ENCODE measurements at places on chromosomes 13 and 19.

DNA sequence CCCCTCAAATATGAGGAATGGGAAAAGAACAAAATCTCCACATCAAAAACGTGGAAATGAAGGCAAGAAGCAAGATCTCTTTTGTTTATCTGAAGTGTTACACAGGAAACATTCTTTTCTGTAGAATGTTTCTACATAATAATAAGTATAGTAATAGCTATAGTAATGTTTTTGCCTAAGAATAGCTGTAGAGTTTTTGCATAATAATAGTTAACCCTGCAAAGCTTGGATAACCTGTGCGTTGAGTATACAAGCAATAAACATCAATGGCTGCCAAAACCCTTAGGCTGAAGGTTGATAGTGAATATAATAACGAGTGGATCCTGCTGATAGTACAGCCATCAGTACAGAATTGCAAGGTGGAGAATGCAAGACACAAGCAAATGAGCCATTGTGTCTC, 11.1 kb upstream of the LILRA5 start:
- DNase-seq = no peak

DNA sequence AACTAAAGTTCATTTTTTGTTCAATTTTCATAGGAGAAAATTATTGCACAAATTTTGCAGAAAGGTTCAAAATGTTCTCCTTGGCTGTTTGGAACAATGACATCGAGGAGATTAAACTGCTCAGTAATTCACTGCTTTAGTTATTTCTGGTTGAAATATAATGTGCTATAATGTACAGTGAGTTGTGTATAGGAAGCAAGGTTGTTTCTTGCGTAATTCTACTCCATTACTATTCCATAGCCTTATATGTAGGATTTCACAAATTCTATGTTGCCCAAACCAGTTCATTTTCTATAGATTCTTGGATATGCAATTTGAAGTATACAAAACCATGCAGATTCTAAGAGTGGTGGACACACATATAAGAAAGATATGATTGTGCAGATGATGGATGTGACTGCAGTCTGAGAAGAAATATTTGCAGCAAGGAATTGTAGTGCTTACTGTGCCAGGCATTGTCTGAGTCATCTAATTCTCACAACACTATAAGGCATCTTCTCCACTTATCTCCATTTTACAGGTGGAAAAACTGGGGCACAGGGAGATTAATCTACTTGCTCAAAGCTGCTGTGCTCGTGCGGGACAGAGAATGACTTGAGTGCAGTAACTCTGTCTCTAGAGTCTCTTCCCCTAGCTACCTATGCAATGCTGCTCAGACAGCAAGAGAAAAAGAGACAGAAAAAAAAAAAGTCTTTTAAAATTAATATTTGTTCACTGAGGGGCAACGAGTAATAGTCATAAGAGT, 515.5 kb downstream of the MYO16 start:
- DNase-seq = no peak

DNA sequence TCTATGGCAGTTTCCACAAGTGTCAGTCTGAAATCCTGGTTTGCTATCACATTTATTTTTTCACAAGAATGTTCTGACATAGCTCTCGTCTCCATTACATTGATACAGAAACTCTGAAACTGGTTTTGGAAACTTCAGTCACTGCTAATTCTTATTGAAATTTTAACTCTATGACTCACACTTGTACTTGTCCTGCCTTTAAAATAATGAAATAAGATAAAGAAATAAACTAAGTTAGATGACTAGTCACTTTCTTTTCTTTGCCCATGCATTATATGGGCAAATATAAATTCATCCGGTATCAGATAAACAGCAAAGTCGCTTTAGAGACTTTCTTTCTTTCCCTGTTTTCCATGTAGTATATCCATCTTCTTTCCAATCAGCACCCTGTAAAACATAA, 257.5 kb downstream of the PCDH9 start:
- no peak for DNase-seq

DNA sequence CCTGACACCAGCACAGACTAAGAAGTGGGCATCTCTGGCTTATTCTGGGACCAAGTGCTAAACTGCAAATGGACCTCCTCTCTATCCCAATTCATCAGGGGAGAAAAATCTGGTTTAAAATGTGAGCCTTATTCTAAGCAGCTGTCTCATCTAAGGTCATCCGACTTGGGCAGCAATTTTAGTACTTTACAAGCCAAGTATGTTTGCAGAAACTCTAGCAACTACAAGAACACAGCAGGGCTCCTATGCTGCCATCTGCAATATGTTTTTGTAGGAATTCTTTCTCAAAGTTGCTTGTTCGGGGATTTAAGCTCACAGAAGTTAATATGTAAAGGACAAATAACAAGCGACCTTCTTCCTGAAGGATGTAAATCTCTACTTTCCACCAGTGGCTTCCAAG, 113.1 kb downstream of the FOXO1 start:
- no peak for DNase-seq

DNA sequence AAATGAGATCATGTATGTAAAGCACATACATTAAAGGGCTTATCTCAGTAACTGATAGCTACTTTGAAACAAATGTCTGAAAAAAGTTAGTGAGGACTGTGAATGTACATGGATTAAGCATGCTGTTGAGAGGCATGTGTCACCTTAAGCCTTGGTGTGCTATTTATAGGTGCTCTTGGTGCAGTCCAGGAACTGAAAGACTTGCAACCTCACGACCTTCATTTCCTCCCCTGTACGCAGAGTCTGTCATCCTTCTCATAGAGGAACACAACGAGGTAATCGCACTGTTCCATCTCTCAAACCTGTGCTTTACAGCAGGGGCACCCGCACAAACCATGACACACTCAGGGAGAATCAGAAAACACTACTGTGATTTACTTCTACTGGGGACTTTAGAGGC, 65.6 kb downstream of the UFM1 start:
- peak; percentile 33 for DNase-seq

DNA sequence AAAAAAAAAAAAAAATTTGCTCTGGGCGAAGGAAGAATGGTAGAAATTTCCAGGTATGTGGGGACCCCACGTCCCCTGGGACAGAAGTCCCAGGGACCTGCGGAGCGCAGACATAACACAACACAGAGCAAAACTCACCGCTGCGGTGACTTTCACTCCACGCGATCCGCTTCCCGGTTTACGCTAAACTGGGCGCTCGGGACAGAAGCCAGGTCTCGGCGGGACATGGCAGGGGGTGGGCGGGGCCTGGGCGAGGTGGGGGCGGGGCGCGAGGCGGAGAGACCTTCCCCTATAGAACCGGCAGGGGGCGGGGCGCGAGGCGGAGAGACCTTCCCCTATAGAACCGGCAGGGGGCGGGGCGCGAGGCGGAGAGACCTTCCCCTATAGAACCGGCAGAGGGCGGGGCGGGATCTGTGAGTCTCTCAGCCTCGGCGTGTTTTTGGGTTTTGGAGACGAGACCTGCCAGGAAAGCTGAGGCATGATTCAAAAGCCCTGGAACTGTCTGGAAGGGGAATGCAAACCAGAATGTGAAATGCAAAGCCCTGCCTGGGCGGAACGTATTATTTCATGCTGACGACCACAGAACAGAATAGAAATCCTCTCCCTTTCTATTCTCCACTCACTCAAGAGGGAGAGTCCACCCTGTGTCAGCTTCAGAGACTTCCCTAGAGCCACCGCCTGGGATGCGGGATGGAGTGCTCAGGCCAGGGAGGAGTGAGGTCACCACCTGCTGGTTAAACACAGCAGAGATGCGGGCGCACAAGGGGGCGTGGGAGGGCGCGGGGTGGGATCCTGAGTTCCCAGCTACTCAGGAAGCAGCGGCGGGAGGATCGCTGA, 20.2 kb upstream of the ERVV-1 start:
- peak; percentile 44 for DNase-seq

DNA sequence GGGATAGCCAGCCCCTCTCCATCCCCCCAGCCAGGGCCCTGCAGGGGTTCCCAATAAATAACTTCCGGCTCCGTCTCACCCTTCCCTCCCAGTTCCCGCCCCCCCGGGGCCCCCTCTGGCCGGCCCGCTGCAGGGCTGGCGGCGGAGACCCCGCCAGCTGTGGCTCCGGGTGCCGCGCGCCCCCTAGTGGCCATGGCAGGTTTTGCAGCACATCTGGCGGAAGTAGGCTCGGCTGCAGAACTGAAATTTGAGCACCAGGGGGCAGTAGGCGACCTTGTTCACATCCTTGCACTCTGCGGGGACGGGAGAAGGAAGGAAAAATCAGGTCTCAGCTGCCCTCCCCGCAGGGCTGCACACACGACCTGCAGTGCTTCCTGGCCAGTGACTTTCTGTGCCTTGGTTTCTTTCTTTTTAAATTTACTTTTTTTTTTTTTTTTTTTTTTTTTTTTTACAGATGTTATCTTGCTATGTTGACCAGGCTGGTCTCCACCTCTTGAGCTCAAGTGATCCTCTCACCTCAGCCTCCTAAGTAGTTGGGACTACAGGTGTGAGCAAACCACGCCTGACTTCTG, 3.6 kb upstream of the MYO1F start:
- DNase-seq = peak; percentile 66

- DNase-seq = no peak
Measured at GRCh38 chr13:107736731-107737130, 478.6 kb downstream of the LIG4 start.

- DNase-seq = no peak
Measured at GRCh38 chr19:48489608-48490216, 20.5 kb downstream of the CYTH2 start.

GRCh38 chr13:95643936-95644598, 439 bp downstream of the DZIP1 start:
- peak; percentile 16 for DNase-seq

DNA sequence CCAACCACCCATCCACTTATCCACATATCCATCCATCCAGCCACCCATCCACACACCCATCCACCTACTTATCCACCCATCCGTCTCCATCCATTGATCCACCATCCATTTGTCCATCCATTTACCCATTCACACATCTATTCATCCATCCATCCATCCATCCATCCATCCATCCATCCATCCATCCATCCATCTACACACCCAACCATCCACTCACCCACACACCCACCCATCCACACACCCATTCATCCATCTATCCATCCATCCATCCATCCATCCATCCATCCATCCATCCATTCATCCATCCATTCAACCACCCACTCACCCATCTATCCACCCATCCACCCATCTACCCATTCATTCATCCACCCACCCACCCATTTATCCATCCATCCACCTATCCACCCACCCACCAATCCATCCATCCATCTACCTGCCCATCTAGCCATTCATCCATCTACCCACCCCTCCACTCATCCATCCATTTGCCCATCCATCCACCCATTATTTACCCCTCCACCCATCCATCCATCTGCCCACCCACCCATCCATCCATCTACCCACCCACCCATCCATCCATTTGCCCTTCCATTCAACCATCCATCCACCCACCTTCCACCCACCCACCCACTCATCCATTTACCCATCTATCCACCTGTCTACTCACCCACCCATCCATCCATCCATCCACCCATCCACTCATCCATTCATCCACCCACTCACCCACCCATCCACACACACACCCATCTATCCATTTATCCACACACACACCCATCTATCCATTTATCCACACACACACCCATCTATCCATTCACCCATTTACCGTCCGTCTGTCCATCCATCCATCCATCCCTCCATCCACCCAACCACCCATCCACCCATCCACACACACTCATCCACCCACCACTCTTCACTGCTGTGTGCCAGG, 2.5 kb upstream of the TMPRSS9 start:
- no peak for DNase-seq

DNA sequence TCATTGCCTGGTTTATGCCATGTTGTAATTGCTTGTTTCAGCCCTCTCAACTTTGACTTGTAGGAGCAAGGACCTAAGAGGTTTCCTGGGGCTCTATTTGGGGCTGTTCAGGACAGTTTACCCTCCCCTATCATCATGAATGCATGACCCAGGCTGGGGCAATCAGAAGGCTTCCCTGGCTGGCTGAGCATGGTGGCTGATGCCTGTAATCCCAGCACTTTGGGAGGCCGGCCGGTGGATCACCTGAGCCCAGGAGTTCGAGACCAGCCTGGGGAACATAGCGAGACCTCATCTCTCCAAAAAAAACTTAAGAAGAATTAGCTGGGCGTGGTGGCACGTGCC, 6.1 kb upstream of the LSM4 start:
- DNase-seq = no peak

DNA sequence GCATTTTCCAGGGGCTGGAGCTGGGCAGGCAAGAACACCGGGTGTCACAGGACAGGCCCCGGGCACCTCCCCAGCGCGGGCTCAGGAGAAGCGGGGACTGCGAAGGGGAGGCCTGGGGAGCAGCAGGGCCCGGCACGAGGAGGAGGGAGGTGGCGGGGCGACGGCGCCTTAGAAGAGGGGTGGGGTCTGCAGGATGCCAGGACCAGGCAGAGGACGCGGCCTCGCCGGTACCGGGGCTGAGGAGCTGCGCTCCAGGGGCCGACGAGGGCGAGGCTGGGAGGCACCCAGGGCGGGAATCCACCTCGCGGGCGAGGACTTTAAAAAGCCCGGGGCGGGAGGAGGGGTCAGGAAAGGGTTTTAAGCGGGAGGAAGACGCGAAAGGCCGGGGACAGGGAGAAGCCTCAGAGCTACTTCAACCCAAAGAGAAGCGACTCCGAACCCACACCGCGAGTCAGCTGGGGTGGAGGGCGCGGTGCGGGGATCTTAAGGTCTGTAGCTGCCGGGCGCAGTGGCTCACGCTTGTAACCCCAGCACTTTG, 665 bp downstream of the ZNF347 start:
- peak; percentile 4 for DNase-seq

DNA sequence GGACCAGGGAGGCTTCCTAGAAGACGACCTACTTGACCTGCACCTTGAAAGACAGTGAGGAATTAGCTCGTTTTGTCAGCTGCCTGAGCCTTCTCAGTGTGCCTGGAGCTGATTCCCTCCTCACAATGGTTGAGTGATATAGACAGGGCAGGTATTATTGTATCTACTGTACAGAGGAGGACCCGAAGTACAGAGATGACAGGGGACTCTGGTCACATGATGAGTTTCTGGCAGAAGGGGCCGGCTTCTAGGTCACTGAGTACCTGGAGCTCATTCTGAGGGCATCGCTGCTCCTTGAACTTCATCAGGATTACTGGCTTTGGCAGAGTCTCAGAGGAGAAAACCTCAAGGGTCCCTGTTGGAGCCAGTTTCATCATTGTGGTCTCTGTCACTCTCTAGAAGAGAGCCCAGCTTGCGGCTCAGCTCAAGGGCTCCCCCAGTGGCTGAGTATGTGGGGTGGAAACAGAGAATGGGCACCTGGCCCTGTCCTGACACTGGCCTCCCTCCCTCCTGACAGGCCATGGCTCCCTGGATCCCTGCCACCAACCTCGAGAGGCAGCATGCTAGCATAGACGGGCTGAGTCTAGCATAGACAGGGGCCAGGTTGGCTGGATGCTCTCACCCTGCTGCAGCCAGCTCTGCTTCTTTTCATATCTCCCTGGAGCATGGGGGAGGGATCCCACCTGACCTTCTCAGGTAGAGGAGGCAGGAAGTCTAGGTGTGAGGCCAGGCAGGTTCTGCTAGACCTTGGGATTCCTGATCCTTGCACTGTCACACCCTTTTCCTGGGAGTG, 38.7 kb downstream of the NFIX start:
- DNase-seq = no peak

- DNase-seq = peak; percentile 69
Measured at GRCh38 chr19:45670670-45671453, 2.8 kb downstream of the GIPR start.

- no peak for DNase-seq
Measured at GRCh38 chr13:23348262-23349127, 85.0 kb downstream of the SACS start.

Measured in kidney capillary endothelial cell (primary cell).